Lung microvascular endothelial cell (primary cell): ENCODE measurements at places on chromosomes 7 and 10. TPM values are rescaled to one million over a fixed set of nuclear protein-coding genes. Genes with fewer than 3 reads are reported as not detected.

- no peak for DNase-seq
Measured at GRCh38 chr10:241966-242643, 106.8 kb downstream of the ZMYND11 start.

DNA sequence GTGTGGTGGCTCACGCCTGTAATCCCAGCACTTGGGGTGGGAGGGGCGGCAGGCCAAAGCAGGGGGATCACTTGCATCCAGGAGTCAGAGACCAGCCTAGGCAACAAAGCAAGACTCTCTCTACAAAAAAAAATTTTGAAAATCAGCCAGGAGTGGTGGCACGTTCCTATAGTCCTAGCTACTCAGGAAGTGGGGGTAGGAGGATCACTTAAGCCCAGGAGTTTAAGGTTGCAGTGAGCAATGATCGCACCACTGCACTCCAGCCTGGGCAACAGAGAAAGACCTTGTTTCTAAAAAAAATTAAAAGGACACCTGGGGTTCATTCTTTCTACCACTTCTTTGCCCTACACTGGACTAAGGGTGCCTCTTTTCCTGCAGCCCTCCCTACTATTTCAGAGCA is 15.1 kb downstream of the WAPL start:
- DNase-seq = peak; percentile 29

GRCh38 chr7:99221866-99222265 is 14.0 kb upstream of the KPNA7 start:
- no peak for DNase-seq

GRCh38 chr10:4011136-4011812 is 226.3 kb upstream of the KLF6 start:
- no peak for DNase-seq

GRCh38 chr10:11255796-11256444 is 238.2 kb downstream of the CELF2 start:
- DNase-seq = no peak

- no peak for DNase-seq
Measured at GRCh38 chr7:16634271-16634738, 11.2 kb downstream of the ANKMY2 start.

Gene TRPV5
- not detected in 2 replicates for total RNA-seq

Gene PRPS1L1
- total RNA-seq = not detected in 2 replicates

GRCh38 chr10:36358736-36359135 is 716.6 kb upstream of the FZD8 start:
- DNase-seq = no peak

DNA sequence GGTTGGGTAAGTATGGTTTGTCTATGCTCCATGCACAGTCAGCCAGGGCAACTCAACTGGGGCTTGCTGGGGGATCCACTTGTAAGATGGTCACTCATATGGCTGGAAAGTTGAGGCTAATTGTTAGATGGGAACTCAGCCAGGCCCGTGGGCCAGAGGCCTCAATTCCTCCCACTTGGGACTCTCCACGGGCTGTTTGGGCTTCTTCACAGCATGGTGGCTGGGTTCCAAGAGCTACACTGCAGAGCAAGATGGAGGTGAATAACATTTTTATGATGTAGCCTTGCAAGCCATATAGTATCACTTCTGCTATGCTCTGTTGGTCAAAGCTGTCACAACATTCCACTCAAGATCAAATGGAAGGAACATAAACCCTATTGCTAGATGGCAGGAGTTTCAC is 39.2 kb downstream of the ELMO1 start:
- no peak for DNase-seq

DNA sequence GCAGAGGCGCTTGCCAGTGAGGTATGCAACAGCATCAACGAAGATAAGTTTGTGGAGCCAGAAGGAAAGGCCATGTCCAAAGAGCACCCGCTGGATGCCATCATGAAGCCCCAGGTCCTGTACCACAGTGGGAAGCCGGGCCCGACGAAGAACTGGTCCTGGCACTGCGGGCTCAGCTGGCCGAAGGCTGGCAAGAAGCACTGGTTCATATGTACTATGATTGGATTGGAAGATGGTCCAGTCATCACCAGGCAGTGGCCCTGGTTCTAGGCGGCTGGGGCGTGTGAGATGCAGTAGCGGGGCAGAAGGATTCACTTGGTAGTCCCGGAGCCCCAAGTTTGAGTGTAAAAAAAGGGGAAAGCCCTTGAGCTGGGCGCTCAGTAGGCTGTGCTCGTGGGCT is 3.9 kb downstream of the NDST2 start:
- no peak for DNase-seq

Gene SFXN2
- 2.8 and 5.0 TPM in 2 replicates for total RNA-seq

GRCh38 chr10:48525113-48525512 is 79.8 kb downstream of the ARHGAP22 start:
- DNase-seq = no peak

DNA sequence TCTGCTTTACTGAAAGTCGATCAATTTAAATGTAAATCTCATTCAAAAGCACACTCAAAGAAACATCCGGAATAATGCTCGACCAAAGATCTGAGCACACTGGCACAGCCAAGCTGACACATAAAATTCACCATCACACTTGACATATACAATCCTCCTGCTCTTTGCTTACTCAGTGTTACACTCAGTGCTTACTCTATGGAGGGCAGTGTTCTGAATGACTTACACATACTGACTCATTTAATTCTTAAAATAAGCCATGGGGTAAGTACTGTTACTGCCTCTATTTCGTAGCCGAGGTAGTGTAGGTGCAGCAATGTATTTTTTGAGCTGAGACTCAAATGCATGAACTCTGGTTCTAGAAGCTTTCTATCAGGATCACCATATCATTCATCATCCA is 421.5 kb upstream of the LRRN3 start:
- DNase-seq = no peak

- no peak for DNase-seq
Measured at GRCh38 chr10:8502573-8502972, 448.1 kb downstream of the GATA3 start.

Gene ODAD2
- total RNA-seq = 0.44 and 0.60 TPM in 2 replicates

DNA sequence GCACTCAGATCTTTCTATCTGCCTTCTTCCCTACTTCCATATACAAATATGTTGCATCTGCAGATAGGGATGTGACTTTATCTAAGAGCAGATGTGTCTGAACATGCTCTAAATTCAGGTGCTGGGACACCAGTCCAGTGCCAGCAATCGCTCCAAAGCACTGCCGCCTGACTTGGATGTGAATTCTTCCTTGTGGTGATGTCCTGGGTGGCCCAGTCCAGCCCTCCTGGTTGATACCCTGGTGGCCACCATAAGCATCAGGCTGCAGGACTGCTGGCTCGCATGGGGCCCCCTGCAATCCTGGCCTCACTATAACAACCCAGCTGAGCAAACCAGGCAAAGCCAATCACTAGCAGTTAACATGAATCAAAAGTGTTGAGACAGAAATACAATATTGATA is 149.2 kb upstream of the PDE1C start:
- DNase-seq = no peak

GRCh38 chr10:3564346-3565002 is 220.5 kb downstream of the KLF6 start:
- DNase-seq = no peak

DNA sequence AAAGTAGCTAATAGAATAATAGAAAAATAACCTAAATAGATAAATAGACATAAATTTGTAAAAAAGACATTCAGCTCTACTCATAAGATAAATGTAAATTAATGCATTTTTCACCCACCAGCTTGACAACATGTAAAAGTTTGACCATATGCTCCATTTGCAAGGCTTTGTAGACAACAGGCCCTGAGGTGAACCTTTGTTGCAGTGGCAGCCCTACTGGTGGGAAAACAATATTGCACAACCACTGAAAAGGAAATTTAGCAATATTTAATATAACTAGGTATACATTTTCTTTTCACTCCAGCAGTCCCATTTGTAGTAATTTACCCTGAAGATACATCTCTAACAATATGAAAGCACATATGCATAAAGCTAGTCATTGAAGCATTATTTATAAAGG is 39.0 kb upstream of the ADRA2A start:
- peak; percentile 4 for DNase-seq

- no peak for DNase-seq
Measured at GRCh38 chr10:59905731-59906416, 482 bp downstream of the CCDC6 start.

- no peak for DNase-seq
Measured at GRCh38 chr10:49749556-49750491, 12.3 kb downstream of the OGDHL start.

DNA sequence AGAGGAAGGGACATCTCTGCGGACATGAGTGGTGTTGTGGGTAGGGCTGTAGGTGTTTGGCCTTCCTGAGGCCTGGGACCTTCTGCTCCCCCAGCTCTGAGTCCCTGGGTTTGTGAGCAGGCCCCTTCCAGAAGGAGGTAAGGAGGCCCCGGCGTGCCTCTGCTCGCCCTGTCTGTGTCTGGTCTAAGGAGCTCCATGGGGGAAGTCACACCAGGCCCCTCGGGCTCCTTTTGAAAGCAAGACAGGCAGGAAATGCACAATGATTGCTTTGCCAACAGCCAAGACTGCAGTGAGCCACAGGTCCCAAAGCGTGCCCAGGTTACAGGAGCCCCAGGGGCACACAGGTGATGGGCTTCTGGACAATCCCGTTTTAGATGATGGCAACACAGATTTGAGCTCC is 89.5 kb downstream of the FAM53B start:
- no peak for DNase-seq

GRCh38 chr10:116417821-116418220 is 9.8 kb upstream of the PNLIPRP3 start:
- DNase-seq = no peak

DNA sequence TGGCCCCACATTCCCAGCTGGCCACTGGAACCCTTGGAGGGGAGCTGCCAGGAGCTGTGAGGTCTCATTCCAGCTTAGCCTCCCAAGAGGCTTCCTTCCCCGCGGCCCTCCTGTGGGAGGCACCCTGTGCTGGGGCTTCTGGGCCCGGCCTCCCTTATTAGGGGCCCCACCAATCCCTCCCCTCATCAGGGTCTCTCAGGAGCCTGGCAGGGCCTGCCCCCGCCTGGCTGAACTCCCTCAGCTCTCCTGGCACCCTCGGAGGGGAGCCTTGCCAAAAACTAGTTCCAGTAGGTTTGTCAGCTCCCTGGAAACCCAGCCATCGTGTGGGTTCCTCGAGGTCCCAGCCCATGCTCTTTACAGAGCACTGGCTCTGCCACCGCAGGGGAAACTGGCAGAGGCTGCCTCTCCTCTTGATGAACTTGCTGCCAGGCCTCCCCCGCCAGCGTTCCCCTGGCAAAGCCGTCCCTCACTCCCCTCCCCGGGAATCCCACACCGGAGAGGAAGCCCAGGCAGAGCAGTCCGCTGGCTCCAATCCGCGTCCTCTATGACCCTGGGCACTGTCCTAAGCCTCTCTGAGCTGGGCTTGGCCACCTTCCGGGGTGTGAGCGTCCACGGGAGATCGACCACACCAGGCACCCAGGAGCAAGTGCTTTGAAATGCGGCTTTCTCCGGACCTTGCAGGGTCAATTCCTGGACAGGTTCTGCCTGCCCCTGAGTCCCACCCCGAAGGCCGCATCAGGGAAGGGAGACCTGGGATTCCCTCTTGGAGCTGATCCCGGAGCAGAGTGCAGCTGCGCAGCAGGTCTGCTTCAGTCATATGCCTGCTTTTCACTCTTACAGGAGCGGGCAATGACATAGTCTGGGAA is 139.8 kb downstream of the ARHGAP22 start:
- peak; percentile 35 for DNase-seq

DNA sequence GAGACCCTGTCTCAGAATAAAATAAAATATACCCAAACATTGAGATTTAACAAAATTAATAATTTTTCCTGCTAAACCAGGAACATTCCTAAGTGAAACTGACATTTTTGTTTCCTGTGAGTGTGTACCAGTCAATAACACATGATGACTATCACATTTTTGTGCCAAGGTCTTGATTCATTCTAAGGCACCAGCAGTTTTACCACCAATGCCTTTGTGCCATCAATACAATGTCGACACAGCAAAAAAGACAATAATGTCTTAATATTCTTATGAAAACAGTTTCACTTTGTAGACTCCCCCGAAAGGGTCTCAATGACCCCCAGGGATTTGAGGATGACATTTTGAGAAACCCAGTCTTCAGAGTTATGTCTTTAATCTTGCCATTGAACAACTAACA is 7.2 kb upstream of the CADPS2 start:
- no peak for DNase-seq

Gene CBLL1
- total RNA-seq = 11.7 and 12.6 TPM in 2 replicates

GRCh38 chr7:41732436-41732785 is 29.5 kb upstream of the INHBA start:
- DNase-seq = no peak

Gene IFIT1B
- total RNA-seq = not detected in 2 replicates

Gene CYP3A7
- not detected in 2 replicates for total RNA-seq

- DNase-seq = no peak
Measured at GRCh38 chr10:44966129-44966815, 6.7 kb downstream of the RASSF4 start.

Gene KCNH2
- under 0.01 TPM in 1 of 2 replicates, not detected in the other for total RNA-seq

DNA sequence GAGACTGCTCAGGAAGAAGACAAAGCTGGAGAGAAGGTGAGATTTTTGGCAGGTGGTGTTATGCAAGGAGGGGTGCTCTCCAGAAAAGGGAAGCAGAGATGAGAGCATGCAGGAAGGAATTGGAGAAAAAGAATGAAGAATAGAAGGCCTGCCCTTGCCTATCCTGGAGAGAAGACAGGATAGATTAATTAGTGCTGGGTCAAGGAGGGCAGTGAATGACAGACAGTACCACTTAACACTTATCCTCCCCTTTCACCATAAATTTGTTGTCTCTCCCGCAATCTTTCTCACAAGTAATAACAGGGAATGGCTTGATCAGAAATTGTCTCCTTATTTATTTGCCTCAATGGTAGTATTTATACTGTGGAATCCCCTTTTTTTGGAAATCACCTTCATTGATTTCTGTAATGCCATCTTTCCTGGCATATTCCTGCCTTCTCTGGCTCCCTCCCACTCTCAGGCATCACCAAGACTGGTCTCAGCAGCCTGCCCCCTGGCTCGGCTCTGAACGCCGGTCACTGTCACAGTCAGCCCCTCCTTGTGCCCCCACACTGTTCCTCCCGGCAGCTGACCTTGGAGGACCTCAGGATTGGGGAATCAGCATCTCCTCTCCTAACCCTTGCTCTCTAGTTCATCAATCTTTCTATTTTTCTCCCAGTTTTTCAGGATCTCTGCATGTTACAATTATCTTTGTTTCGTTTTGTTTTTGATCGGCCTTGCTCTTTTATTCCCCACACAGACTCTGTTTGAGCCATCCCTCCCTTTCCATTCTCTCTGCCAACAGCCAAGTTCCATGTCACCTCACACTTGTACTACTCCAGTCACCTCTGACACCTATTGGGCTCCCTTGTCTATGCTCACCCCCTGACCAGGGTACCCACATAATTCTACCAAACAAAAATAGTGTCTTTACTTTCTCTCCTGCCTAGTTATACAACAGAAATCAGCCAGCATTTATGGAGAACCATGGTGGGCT is 294.2 kb downstream of the PLXDC2 start:
- no peak for DNase-seq

Gene ACSL5
- 29.2 and 56.2 TPM in 2 replicates for total RNA-seq

DNA sequence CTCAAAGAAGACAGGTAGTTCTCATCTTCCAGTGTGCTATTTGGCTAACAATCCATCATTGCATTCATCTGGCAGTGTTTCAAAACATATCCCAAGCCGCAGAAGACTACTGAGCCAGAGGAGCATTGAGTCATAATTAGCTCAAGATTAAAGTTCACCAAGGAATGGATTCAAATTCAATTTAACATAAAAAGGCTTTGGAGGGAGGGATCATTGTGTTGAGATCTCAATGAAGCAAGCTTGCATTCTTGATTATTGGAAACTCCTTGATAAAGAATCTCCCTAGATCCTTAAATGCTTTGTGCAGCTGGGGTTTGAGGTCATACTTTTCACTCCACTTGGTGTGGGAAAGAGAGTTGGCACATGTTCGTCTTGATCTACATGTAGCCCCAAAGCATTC is 142.8 kb upstream of the SEMA3A start:
- no peak for DNase-seq
